ENCODE measurements at places on chromosomes 12 and 14.
A peak's percentile ranks its signal among the peaks of the same experiment; 100 is the strongest.

DNA sequence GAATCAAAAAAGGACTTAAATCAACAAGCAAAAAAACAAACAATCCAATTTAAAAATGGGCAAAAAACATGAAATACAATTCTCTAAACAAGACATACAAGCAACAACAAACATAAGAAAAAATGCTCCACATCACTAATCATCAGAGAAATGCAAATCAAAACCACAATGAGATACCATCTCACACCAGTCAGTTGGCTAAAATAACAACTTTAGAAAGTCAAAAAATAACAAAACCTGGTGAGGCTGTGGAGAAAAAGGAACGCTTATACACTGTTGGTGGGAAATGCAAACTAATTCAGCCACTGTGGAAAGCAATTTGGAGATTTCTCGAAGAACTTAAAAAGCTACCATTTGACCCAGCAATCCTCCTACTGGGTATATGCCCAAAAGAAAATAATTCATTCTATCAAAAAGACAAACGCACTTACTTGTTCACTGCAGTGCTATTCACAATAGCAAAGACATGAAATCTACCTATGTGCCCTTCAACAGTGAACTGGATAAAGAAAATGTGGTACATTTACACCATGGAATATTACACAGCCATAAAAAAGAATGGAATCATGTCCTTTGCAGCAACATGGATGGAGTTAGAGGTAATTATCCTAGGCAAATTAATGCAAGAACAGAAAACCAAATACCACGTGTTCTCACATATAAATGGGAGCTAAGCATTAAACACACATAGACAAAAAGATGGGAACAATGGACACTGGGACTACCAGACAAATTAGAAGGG lies 26.9 kb downstream of the PRKD1 start:
- DNase-seq, result peak; percentile 5

DNA sequence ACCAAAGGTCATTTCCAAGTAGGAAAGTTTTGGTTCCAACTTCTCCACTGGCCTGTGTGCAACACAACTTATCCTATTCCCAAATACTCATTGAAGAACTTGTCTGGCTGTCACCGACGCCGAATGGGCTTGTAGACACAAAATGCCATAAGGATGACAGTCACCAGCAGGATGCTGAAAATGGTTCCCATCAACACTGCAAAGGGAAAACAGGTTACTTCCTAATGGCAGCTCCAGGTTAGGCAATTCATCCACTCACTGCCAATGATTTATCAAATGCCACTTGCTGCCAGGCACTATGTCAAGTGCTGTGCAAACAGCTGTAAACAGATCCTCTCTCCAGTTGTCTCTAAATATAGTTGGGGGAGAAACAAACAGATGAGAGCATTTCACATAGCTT lies 6.1 kb downstream of the C12orf76 start:
- peak; percentile 42 for DNase-seq

- DNase-seq, result no peak
Observed at GRCh38 chr14:28482251-28483040, 284.1 kb upstream of the FOXG1 start.

GRCh38 chr14:99744199-99744872 lies 48.9 kb upstream of the EML1 start:
- DNase-seq, result peak; percentile 69

- DNase-seq, result no peak
Observed at GRCh38 chr14:34157651-34158050, 206.8 kb upstream of the EGLN3 start.

GRCh38 chr12:49979791-49980190 lies 7.0 kb downstream of the AQP6 start:
- DNase-seq, result no peak

- DNase-seq, result no peak
Observed at GRCh38 chr12:132707241-132707640, 3.4 kb upstream of the PGAM5 start.

DNA sequence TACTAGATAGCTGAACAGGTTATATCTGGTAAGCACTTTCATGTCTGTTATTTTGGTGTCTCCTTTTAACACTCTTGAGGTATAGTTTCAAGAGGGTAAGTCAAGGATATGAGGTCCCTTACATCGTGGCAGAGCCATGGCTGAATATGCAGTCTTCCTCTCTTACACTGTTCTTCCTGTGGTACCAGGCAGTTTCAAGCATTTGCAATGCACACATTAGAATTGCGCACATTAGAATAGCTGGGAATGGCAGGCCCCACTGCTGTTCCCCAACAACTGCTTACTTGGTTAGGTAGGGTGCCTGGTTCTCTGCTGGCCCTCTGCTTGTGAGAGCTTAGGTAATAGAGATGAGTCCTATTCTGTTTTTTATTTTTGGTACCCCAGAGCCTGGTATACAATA lies 41.2 kb downstream of the TMTC2 start:
- DNase-seq, result no peak

GRCh38 chr12:77189901-77190416 lies 124.6 kb upstream of the E2F7 start:
- peak; percentile 92 for DNase-seq

DNA sequence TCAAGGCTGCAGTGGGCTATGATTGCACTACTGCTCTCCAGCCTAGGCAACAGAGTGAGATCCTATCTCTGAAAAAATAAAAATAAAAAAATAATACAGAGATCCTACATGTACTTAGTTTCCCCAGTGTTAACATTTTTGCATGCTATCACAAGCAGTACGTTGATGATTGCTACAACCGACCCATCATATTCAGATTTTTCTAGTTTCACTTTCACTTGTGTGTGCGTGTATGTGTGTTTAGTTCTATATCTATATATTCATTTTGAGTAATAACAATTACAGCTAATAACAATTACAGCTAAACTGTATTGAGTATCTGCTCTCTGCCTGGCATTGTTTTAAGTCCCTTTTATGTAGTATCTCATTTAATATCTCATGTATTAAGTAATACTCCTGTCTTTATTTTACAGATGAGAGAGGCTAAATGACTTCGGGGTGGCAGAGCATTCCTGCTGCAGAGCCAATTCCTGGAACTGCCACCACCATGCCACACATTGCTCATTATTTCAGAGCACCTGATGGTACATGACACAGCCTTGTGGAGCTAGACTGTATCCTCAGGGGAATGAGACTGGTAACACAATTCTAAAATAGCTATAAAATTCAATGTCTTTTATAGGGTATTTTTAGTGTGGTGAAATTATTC lies 153.1 kb downstream of the BCAT1 start:
- no peak for DNase-seq

GRCh38 chr12:116182359-116183063 lies 95.0 kb downstream of the MED13L start:
- no peak for DNase-seq

- DNase-seq, result no peak
Observed at GRCh38 chr12:51328587-51328986, 4.6 kb upstream of the BIN2 start.

DNA sequence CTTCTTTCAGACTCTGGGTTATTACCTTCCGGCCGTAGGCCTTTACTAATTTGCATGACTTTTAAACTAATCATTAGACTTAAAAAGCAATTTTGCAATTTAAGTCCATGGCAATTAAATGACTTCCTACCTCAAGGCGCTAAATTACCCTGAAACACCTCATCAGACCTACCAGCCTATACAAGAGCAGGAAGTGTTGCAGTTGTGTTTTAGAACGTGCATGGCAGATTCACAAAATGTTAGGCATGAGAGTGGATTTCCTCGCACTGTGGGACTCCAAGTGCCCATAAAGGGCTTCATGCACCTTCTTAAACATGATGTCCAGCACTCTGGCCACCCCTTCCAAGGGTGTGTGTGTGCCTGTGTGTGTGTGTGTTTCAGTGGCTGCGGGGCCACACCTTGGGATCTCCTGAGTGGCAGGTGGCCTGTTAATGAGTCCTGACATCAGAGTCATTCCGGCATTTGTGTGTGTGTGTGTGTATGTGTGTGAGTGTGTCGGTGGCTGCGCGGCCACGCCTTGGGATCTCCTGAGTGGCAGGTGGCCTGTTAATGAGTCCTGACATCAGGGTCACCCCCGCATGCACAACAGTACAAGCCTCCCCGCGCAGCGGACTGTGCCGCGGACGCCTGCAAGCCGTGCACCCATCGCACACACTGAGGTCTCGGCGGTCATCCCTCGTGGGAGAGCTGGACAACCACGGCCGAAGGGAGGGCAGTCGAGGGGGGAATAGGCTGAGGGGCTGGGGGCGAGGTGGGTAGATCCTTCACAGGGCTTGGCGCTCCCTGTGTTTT lies 900 bp downstream of the C2CD5 start:
- DNase-seq, result peak; percentile 9

DNA sequence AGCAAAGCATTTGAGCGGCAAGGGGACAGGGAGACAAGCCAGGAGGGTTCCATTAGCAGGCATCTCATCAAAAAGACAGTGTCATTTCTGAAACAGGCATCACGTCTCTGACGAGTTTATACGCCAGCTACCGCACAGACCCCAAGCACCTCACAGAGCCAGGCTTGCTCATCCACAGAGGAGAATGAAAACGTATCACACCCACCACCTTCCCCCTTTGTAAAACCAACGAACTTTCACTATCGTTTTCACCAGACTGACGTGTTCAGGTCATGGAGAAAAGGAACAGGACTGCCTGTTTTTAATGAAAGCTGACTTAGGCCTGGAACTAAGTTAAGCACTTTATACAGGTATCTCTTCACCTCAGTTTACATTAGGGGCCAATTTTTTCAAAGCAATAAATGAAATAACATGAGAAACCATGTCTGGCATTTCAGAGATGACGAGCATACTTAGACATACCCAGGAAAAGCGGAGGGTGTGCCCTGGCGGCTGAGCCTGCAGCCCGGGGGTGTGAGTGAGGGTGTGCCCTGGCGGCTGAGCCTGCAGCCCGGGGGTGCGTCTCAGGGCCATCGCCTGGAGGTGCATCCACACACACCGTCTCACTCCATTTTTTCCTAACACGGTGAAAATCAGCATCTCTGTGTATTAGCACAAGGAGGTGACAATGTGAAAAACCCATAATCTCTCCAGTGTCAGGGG lies 41.9 kb downstream of the STX2 start:
- DNase-seq, result no peak

GRCh38 chr12:49809906-49810389 lies 18.3 kb downstream of the NCKAP5L start:
- no peak for DNase-seq

GRCh38 chr12:76489737-76490136 lies 69.8 kb downstream of the OSBPL8 start:
- peak; percentile 32 for DNase-seq

DNA sequence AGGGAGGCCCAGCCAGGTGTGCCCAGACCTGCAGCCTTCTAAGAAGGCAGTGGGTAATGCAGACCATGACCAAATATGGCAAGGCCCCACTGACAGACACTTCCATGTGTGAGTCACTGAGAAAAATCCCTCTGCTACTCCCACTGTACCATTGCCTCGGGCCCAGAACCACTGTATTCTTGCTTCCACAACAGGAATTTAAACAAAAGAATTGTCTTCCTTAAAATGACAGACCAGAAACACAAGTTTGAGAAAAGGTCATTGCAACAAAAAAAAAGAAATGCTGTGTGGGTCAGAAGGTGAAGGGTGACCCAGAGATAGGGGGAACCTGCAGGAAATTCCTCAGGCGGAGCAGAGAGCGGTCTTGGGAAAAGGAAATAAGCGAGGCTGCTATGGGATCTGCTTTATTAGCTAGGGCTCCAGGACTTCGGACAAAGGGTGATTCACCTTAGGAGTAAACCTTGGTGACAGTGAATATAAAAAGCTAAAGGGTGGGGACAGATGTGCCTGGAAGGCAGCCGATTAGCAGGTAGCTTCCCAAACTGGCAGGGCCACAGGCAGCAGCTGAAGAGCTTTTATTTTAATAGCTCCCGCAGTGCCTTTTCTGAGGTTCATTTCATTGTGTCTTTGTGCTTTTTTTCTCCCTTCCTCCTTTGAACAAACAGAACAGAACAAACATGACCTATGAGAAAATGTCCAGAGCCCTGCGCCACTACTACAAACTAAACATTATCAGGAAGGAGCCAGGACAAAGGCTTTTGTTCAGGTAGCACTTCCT lies 185.3 kb upstream of the BCL2L14 start:
- DNase-seq, result no peak

DNA sequence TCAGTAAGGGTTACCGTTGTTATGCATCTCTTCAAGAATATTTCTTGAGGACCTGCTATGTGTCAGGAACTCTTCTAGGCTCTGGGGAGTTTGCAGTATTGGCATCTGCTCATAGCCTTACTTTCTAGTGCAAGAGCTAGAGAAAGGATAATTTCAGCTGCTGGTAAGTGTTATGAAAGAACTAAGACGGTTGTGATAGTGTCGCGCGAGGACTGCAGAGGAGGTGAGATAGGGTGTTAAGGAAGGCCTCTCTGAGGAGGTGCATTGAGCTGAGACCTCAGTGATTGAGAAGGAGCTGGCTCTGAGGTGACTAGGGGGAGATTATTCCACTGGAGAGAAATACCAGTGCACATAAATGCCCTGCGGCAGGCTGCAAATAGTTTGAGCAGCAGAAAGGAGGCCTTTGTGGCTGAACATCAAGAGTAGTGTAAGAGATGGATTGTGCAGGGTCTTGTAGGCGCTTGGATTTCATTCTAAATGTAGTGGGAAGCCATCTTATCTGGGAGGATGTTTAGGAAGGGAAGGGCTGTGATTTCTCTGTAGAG lies 824 bp downstream of the DDX55 start:
- peak; percentile 30 for DNase-seq

DNA sequence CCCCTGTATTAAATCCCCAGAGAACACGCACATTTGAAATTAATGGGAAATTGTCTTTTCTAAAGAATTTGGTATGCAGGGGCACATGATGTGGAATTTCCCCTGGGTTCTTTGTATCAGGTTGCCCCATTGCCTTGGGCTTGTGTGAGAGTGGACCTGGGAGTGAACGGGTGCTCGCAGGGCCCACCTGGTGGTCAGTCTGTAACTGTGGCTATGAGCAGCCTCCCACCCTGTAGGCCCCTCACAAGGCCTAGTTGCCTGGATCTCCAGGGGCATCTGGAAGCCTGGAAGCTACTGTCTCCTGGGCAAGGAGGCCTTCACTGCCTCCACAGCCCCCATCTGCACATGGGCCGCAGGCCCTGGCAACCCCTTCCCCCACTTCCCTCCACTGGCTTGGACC lies 96.7 kb downstream of the SLC25A47 start:
- no peak for DNase-seq

DNA sequence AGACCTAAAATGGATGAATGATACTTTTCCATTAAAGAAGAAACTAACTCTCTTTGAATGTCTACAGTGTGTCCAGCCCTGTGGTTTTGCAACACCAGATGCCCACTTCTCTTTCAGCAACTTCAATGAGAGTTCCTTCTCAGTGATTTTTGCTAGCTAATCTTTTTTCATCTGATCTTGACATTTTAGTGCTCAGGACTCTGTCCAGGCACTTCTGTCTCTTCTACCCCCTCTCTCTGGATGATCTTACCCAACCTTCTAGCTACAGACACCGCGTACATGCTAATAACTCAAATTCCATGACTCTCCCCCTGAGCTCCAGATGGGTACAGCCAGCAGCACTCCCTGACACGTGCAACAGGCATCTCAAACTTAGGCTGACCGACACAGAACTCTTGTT lies 161.1 kb upstream of the FOXN3 start:
- DNase-seq, result peak; percentile 18

GRCh38 chr12:117022465-117022864 lies 76.8 kb downstream of the TESC start:
- no peak for DNase-seq

- DNase-seq, result peak; percentile 22
Observed at GRCh38 chr12:120121766-120122293, 5.3 kb upstream of the RAB35 start.

Measured in fibroblast of gingiva (primary cell).